Stimulated activated CD8-positive, alpha-beta memory T cell treated with anti-CD3 and anti-CD28 coated beads, Interleukin-7, amount 100 ng/mL, for 24 hours (primary cell): ENCODE measurements at places on chromosomes 5 and 9.

DNA sequence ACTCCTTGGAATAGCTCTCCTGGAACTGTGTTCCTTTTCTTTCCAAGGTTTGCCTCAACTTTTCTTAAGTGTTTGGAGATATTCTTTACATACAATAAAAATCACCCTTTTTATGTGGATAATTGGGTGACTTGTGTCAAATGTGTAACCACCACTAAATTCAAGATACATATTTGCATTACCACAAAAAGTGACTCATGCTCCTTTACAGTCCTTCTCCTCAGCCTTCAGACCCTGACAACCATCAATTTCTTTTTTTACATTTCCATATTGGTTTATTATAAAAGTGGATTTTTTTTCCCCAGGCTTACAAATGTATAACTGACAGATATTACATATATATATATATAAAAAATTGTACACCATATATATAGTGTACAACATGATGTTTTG, 372.0 kb upstream of the KCNN2 start:
- no peak for DNase-seq

DNA sequence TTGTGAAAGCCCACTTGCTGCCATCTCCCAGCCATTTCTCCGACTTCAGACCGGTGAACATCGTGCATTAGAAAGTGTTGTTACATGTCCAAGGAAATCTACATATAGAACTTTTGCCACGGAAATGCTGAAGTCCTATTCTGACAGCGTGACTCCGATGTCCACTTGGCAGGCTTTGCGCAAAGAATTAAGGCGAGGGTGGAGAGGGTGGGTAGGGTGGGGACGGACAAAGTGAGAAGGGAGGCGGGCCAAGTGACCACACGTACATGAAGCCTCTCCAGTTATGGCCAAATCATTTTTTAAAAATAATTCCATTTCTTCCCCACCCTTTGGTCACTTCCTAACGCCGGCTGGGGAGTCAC, 460 bp upstream of the ACO1 start:
- DNase-seq, result no peak

DNA sequence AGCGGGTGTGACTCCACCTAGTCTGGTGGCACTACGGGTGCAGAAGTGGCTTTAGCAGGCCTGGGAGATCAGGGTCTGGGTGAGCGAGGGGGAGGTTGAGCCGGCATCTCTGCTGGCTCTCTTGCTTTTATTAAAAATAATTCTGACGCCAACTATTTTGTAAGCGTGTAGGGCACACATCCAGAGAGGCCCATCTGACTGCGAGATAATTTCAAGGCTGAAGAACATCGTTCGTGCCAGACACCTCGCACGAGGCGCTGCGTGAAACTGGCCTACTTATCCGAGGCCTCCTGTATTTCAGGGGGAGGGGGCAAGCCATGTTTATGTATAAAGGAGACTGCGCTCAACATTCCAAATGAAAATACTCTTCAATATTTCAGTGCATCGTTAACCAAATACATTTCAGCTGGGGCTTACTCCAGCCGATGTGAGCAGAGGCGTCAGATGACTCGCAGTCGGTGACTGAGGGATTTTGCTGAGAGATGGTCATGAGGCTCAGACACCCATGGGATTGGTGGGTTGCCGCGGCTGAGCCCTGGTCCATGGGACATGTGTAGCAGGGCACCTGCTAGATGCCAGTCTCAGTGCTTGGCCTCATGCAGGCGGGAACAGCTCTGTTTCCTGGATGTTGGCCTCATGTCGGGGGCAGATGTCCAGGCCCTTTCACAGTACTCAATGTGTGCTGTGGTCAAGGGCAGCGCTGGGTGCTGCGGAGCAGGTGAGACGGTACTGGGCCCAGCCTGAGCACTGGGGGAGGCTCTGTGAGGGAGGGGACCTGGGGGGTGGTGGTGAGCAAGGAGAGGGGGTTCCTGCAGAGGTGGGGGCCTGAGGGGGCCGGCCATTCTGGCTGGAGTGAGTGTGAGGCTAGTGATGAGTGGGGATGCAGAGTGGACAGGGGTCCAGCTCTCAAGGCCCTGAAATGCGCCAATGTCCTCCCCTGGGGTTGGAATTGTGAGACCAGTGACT, 201.5 kb downstream of the DAB2IP start:
- no peak for DNase-seq

GRCh38 chr9:116800885-116801284, 113.8 kb downstream of the TRIM32 start:
- no peak for DNase-seq

GRCh38 chr5:53923961-53924360, 363.5 kb downstream of the NDUFS4 start:
- DNase-seq, result no peak

- no peak for DNase-seq
These were observed 18.1 kb downstream of the NFIL3 start for GRCh38 chr9:91405343-91406077.

DNA sequence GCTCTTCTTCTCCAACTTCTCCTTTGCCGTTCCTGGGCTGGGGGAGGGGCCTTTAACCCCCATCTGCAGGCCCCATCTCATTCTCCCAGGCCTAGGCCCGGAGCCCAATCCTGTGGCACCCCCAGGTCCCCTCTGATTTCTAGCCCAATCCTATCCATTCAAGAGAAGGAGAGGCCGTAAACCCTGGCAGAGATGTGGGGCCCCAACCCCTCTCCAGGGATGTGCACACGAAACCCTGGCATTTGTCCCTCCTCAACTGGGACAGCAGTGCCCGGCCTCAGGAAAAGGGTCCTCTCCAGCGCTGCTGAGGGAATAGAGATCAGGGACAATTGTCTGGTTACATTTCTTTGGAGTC, 24.2 kb upstream of the ADAMTS2 start:
- no peak for DNase-seq

- DNase-seq, result no peak
These were observed 8.6 kb downstream of the MORN5 start for GRCh38 chr9:122168356-122168755.

DNA sequence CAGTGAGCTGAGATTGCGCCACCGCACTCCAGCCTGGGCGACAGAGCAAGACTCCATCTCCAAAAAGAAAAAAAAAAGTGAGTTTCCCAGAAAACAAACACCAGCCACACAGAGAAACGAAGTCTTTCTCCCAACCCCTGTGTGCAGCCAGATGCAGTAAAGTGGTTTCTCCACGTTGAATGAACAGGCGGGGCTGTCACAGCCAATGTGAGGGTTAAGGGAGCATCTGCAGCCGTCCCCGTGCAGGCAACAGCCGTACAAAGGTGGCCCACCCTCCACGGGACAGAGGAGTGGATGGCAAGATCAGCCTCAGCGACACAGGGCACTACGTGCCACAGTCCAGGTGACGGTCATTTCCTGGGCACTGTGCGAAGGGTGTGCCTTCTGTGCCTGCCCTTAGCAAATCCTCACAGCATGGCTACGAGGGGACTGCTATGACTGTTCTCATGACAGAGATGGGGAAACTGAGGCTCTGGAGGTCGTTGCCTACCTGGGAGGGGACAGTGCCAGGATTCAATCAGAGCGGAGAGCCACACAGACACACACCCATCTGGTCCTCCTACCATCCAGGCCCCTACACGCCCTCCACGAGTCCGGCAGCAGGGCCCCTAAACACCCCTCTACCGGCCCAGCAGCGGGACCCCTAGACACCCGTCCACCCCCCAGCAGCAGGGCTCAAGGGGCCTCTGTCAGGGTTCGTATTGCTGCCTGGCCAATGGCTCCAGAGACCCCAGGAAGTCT, 2.3 kb downstream of the VAV2 start:
- DNase-seq, result no peak

DNA sequence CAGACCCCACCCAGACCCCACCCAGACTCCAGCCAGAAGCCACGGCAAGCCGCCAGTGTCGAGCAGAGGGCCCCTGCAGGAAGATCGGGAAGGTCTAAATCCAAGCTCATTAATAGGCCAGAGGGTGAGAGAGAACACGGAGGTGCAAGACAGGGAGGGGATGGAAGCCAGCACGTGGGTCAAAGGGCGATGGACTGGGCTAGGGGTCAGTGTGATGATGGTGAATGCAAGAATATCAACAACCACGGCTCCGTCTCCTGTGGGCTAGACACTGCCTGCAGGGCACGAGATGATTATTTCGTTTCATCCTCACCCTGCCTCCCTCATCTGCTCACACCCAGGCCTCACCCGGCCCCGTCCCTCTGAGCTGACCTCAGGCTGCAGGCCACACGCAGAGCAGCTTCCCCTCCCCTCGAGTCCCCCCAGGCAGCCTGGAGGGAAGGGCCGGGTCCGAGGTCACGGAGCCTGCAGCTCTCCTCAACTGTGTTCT, 122.0 kb downstream of the COL23A1 start:
- DNase-seq, result no peak

GRCh38 chr9:112921549-112921948, 30.9 kb upstream of the SLC46A2 start:
- DNase-seq, result no peak

DNA sequence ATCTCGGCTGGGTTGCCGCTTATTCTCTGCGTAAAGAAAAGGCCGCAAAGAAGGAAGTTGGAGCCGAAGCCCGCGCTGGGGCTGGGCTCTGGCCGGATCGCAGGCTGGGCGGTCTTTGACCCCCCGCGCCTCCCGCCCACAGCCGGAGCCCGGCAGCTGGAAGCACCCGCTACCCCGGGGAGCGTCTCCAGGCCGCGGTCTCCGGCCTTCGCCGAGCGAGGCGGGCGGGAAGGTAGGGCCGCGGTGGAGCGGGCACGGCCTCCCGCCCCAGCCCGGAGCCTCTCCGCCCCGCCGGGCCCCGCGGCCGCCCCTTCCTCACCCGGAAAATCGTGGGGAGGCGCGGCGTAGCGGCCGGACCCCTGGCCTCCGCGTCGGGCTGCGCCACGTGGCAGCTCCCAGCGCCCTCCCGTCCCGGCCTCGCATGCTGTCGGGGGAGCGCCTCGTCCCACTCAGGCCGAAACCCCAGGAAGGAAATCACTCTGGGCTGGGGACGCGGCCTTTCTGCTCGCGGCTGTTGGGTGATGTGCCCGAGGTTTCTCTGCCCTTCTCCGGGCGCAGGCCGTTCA, 12.0 kb downstream of the FOXD1 start:
- no peak for DNase-seq

DNA sequence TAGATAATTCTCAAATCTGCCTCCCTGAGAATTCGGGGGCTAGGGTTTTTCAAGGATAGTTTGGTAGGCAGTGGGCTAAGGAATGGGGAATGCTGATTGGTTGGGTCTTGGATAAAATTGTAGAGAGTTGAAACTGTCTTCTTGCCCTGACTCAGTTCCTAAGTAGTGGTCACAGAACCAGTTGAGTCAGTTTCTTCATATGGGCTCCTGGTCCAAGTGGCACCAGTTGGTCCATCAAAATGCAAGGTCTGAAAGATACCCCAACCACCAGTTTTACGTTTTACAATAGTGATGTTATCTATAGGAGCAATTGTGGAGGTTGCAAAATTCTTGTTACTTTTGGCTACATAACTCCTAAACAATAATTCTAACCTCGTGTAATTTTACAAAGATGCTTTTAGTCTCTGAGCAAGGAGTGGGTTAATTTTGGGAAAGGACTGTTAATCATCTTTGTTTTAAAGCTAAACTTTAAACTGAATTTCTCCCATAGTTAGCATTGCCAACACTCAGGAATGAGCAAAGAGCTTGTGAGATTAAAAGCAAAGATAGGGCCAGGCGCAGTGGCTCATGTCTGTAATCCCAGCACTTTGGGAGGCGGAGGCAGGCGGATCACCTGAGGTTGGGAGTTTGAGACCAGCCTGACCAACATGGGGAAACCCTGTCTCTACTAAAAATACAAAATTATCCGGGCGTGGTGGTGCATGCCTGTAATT, 7.7 kb downstream of the CDK7 start:
- DNase-seq, result no peak

DNA sequence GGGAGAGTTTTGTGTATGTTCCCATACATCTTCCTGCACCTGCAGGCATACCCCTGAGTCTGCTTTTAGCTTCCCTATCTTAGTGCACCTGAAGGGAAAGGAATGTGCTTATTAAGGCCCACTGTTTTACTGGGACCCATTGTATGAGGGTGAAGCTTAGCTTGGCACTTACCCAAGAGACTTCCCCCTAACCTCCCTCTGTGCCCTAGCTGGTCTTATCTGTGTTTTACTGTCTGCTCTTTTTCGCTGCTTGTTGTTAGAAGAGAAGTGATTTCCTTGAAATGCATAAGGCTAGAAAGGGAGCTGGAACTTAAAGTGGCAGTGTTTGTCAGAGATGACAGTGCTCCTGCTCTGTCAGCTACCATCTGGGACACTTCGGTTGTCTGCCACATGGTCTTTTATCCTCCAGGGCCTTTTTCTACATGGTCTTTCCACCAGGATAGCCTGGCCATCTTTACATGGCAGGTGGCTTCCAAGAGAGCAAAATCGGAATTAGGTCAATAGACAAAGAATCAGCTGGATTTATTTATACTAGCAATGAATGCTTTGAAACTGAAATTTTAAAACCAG, 122.5 kb upstream of the SLC44A1 start:
- DNase-seq, result no peak

GRCh38 chr5:91125916-91126315, 257.2 kb downstream of the ARRDC3 start:
- no peak for DNase-seq

DNA sequence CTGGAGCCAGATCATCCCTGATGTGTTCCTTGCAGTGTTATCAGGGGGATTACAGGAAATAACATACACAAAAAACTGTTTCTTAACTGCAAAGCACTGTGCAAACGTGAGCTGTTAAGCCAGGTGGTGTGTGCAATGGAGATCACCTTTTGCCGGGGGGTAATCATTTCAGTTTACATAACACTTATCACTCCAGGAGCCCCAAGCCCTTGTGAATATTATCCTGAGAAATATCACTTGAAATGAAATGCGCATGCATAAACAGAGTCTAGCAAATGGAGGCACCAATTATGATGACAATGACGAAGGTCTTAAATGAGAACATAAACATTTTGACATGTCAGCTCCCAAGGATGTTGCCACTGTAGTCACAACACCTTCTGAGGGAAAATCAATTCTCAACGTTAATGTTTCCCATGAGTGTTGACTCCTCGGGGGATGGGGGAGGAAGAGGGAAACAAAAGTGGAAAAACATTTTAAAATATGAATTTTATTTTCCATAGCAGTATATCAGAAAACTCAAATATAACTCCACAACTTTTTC, 54.5 kb upstream of the RAD23B start:
- no peak for DNase-seq

GRCh38 chr9:101064206-101064605, 35.7 kb downstream of the PLPPR1 start:
- no peak for DNase-seq

GRCh38 chr9:17795744-17796143, 216.9 kb downstream of the SH3GL2 start:
- no peak for DNase-seq

- DNase-seq, result no peak
These were observed 183.9 kb upstream of the PPP1R26 start for GRCh38 chr9:135295551-135296300.

DNA sequence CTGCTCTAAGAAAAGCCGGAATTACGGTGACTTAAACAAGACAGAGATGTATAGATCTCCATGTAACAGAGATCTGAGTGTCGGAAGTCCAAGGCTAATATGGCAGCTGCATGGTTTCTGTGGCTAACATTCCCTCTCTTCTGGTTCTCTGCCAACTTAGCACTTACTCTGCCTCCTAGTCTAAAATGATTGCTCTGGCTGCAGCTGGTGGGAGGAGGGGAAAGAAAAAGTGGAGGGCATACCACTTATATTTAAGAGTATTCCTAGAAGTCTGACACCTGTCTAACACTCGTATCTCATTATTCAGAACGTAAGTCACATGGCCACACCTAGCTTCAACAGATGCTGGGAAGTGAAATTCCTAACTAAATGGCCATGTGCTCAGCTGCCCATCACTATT, 551.5 kb upstream of the TLE4 start:
- DNase-seq, result no peak

- DNase-seq, result no peak
These were observed 180.6 kb downstream of the FGF18 start for GRCh38 chr5:171599957-171600612.

GRCh38 chr5:119290161-119290569, 65.7 kb upstream of the TNFAIP8 start:
- no peak for DNase-seq
